ENCODE measurements at places on chromosomes 7 and 10.
A peak's percentile ranks its signal among the peaks of the same experiment; 100 is the strongest.

GRCh38 chr7:111132833-111133232, 41.9 kb downstream of the LRRN3 start:
- no peak overlapping the region for H3K27ac ChIP-seq
- H3K4me1 ChIP-seq, result peaks cover 2% of the 10 kb centered on the region
- no peak overlapping the region for H3K4me3 ChIP-seq
- no peak for DNase-seq
- H3K27me3 ChIP-seq, result no peaks in the 10 kb centered on the region

- no peaks in the 10 kb centered on the region for H3K27me3 ChIP-seq
- no peaks in the 10 kb centered on the region for H3K4me1 ChIP-seq
- no peak overlapping the region for H3K4me3 ChIP-seq
- no peak overlapping the region for H3K27ac ChIP-seq
- no peak for DNase-seq
- no peaks in the 10 kb centered on the region for H3K36me3 ChIP-seq
Measured at GRCh38 chr10:126430512-126430911, 42.2 kb upstream of the ADAM12 start.

GRCh38 chr7:121101083-121101482, 112.6 kb downstream of the CPED1 start:
- H3K36me3 ChIP-seq, result no peaks in the 10 kb centered on the region
- DNase-seq, result no peak
- peaks cover 11% of the 10 kb centered on the region for H3K27me3 ChIP-seq
- H3K4me1 ChIP-seq, result no peaks in the 10 kb centered on the region
- no peak overlapping the region for H3K4me3 ChIP-seq

DNA sequence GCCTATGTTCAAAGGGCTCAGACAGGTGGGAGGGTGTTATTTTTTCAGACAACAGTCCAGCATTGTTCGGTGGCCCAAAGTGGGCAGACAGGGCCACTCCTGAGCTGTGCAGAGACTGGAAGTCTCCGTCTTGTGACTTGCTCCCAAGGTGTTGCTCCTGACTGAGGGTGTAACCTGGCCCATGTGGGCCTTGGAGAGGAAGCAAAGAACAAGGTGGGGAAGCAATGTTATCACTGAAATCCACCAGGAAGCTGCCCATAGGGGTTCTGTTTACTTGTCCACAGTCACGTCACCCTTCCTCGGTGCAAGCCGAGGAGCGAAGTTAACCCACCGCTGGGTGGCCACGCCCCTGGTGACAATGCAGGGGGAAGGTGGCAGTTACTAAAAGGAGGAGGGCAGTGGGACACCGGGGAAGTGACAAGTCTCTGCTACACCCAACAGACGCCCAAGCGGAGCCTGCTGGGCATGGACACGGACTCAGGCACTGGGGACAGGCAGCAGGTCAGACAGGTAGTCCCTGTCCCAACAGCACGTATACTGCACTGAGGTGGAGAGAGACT, 311.6 kb upstream of the MKI67 start:
- no peaks in the 10 kb centered on the region for H3K27me3 ChIP-seq
- H3K27ac ChIP-seq, result no peak overlapping the region
- no peak for DNase-seq
- H3K4me3 ChIP-seq, result no peak overlapping the region
- no peaks in the 10 kb centered on the region for H3K36me3 ChIP-seq

DNA sequence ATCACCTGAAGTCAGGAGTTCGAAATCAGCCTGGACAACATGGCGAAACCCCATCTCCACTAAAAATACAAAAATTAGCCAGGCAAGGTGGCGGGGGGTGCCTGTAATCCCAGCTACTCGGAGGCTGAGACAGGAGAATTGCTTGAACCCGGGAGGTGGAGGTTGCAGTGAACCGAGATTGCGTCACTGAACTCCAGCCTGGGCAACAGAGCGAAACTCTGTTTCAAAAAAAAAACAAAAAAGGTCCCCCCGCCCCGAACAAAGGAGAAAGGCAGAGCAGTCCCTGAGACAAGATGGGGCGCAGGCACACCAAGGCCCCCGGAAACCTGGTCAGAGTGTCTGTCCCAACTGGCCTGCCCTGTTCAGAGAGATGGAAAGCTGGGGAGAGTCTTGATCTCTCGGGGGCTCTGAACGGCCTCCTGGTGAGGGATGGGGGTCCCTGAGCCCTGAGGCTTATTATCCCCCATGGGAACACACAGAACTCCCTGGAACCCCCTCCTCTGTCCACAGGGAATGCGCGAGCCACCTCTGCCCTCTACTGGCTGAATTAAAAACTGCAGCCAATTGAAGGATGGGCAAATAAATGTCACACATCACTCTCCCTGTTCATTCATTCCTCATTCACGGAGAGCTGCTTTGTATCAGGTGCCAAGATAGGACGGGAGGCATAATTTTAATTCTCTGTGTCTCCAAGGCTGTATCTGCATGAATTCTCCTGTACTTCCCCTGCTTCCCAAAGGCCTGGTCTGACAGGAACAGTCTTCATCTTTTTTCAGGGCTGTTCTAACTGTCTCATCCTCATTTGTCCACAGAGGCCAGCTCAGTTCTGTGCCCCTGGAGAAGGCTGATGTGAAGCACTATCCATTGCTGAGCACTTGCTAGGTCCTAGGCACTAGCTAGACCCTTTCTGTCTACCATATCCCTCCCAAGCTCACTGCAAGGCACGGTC, 28.9 kb downstream of the MAT1A start:
- H3K27me3 ChIP-seq, result peaks cover 11% of the 10 kb centered on the region
- peaks cover 3% of the 10 kb centered on the region for H3K4me1 ChIP-seq
- no peak overlapping the region for H3K4me3 ChIP-seq
- no peaks in the 10 kb centered on the region for H3K36me3 ChIP-seq
- DNase-seq, result peak; percentile 50

DNA sequence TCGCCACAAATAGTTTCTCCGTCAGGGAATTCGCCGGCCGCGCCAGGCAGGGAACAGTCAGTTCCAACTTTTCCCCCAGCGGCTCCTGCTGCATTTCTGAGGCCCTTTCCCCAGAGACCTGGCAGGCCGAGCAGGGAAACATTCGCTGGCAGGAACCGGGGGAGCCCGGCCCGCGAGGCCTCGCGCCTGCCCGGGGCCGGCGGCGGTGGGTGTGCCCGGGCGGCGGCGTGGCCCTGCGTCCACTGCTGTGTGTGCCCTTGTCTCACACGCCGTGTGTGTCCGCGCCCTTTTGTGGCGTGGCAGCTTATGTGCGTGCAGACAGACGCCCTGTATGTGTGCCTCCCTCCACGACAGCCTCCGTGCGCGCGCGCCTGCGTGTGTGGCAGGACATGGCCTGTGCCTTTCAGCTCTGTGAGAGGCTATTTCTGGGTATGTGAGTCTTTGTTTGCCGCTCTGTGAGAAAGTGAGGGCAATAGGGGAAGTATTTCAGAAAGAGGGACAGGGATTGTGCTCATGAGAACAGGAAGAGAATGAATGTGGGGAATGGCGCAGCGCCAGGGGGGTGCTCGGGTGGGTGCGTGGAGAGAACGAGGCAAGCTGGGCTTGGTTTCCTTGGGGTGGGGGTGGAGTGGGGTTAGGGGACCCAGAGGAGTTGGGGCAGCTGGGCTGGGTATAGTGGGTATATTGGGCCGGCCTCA, 689 bp upstream of the SMARCD3 start:
- no peaks in the 10 kb centered on the region for H3K36me3 ChIP-seq
- H3K4me1 ChIP-seq, result peaks cover 35% of the 10 kb centered on the region
- peak; percentile 40 for DNase-seq
- peaks cover 71% of the 10 kb centered on the region for H3K27me3 ChIP-seq
- H3K27ac ChIP-seq, result no peak overlapping the region

DNA sequence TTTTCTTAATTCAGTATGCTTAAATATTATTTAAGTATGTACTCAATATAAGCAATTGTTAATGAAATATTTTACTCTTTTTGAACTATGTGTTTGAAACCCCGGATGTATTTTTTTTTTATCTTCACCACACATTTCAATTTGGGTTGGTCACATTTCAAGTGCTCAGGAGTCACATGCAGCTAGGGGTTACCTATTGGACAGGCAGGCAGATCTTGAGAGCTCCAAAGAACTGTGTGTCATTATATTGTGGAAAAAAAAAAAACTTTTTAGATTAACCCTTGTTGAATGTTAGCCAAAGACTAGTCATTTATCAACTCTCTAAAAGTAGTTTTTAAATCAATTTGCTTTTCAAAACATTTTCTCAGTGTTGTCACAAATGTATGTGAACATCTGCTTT, 37.2 kb downstream of the IKZF1 start:
- H3K27me3 ChIP-seq, result no peaks in the 10 kb centered on the region
- H3K4me3 ChIP-seq, result peak overlapping the region; percentile 75
- H3K4me1 ChIP-seq, result peaks cover 18% of the 10 kb centered on the region
- peaks cover 88% of the 10 kb centered on the region for H3K36me3 ChIP-seq
- no peak for DNase-seq

DNA sequence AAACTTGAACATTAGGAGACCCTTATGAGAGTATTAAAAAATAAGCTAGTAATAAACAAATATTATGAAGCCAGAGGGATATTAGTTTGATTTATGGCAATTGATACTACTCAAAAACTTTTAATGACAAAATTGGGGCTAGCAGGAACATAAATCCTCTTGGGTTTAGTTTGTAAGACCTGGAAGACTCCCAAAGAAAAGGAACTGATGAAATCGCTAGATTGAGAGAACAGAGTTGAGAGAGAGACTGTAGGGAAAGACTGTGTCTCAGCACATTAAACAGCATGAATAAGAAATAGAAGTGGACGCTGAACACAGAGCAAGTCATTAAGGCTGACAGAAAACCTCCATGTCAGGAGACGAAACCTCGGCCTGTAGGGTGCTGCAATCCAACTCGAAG, 56.4 kb downstream of the ICA1 start:
- DNase-seq, result no peak
- H3K36me3 ChIP-seq, result no peaks in the 10 kb centered on the region
- peaks cover 16% of the 10 kb centered on the region for H3K4me1 ChIP-seq
- H3K27me3 ChIP-seq, result peaks cover 56% of the 10 kb centered on the region

- H3K27me3 ChIP-seq, result no peaks in the 10 kb centered on the region
- H3K4me1 ChIP-seq, result no peaks in the 10 kb centered on the region
- no peaks in the 10 kb centered on the region for H3K36me3 ChIP-seq
Measured at GRCh38 chr7:159004411-159004810, 140.3 kb downstream of the VIPR2 start.

Measured in activated CD8-positive, alpha-beta T cell treated with anti-CD3 and anti-CD28 coated beads, Interleukin-2, amount 10 ng/mL, durations not matched to agents 7 days and 5 days (primary cell).